ENCODE measurements at places on chromosomes 4 and X.

- DNase-seq, result no peak
These were observed 100.9 kb upstream of the ATP6AP2 start for GRCh38 chrX:40479777-40480318.

DNA sequence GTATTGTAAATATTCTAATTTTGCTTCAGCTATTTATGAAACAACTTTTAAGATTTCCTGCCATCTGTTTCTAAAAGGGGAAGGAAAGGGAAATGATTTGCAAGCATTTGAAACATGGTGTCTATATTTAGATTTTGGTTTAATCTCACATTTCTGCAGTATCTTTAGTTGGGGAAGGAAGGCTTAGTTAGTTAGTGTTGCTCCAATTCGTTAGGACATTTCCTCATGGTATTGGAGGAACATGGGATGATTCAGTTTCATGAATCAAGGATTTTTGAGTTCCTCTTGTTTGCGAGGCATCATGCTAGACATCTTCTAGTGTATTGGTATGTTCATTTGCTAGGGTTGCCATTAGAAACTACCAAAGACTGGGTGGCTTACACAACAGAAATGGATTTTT is 20.5 kb upstream of the TMEM192 start:
- DNase-seq, result no peak

DNA sequence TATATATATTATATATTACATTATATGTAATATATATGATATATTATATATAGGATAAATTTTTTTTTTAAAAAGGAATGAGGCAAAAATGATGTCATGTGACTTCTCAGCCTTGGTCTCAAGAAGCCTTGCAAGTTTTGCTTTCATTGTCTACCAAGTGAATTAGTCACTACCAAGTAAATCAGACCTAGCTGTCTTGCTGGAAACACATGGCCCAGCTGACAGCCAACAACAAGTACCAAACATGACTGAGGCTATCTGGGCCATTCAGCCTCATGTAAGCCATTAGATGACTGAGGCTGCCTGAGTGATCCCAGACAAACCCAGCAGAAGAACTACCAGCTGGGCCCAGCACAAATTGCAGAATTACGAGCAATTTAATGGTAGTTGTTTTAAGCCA is 44.9 kb downstream of the HAND2 start:
- no peak for DNase-seq

GRCh38 chr4:89294573-89295269 is 12.9 kb downstream of the GPRIN3 start:
- no peak for DNase-seq

DNA sequence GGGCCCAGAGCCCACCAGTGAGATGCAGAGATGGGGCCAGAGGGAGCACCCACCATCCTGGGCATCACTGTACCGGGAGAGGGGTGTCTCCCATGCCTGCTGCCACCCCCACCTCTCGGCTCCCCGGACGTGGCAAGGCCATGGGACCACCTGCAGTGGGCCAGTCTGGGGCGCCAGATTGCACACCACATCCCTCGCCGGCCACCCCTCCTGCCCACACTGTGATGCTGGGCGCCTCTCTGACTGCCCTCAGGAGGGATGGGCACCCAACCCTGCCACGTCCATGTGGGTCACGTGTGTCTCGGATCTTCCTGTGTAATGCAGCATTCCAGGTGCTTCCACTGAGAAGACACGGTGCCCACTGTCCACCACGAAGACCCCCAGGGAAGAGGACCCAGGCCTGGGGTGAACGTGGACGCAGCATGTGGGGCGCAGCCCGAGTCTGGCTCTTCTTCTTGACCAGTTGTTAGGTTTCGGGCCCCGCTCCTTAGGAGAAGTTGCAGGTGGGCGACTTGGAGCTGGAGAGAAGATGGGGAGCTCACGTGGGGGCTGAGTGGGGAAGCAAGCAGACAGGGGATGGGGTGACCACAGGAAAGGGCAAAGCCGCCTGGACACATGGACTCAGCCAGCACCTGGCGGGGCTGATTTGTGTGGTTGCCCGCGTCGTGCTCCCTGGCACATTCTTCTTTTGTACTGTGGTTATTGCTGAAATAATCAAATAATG is 47.7 kb downstream of the ZFYVE28 start:
- DNase-seq, result no peak

DNA sequence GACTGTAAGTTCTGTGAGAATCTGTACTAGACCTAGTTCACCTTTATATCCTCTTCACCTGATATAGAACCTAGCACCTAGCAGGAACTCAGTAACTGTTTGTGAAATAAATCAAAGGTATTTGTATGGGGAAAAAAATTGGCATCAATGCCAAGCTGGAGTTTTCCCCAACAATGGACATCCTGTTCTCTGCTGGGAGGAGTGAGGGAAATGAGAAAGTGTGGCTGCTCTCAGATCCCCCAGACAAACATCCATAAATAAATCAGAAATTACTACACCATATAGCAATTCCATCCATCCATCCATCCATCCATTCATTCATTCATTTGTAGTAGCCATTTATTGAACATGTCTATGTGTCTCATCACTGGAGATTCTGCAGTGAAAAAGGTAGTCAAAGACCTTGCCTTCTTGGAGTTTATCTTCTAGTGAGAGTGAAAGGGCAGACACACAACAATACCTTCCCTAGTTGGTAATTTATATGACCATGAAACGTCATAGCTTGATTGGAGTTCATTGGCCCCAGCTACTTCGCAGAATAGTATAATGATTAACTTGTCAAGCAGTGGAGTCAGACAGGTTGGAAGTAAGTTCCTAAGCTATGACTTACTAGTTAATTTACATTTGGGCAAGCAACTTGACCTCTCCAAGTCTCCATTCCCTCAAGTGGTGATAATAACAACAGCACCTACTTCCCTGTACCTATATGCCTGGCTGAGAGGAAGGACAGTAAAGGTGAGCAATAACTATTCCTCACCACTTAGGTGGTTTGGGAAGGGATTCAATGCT is 98.7 kb upstream of the KIT start:
- no peak for DNase-seq

- DNase-seq, result no peak
These were observed 56.2 kb downstream of the SCLT1 start for GRCh38 chr4:129037093-129037492.

Measured in activated CD4-positive, alpha-beta T cell treated with anti-CD3 and anti-CD28 coated beads for 4 hours (primary cell).